Activated CD4-positive, alpha-beta T cell treated with anti-CD3 and anti-CD28 coated beads, Interleukin-2, amount 50 U/mL, for 16 hours (primary cell): ENCODE measurements at places on chromosomes 2 and 18.

DNA sequence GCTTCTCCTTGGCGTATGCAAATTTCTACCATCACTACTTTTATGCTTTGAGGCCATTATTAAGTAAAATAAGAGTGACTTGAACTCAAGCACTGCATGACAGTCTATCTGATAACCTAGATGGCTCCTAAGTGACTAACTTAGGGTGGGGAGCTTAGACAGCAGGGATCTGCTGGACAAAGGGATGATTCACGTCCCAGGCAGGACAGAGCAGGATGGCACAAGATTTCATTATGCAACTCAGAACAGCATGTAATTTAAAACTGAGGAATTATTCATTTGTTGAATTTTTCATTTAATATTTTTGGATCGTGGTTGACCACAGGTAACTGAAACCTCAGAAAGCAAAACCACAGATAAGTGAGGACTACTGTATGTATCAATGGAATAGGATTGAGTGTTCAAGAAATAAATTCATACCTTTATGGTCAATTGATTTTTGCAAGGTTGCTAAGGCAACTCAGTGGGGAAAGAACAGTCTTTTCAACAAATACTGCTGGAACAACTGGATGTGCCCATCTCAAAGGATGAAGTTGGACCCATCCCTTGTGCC lies 115.3 kb downstream of the MBD2 start:
- DNase-seq: no peak

DNA sequence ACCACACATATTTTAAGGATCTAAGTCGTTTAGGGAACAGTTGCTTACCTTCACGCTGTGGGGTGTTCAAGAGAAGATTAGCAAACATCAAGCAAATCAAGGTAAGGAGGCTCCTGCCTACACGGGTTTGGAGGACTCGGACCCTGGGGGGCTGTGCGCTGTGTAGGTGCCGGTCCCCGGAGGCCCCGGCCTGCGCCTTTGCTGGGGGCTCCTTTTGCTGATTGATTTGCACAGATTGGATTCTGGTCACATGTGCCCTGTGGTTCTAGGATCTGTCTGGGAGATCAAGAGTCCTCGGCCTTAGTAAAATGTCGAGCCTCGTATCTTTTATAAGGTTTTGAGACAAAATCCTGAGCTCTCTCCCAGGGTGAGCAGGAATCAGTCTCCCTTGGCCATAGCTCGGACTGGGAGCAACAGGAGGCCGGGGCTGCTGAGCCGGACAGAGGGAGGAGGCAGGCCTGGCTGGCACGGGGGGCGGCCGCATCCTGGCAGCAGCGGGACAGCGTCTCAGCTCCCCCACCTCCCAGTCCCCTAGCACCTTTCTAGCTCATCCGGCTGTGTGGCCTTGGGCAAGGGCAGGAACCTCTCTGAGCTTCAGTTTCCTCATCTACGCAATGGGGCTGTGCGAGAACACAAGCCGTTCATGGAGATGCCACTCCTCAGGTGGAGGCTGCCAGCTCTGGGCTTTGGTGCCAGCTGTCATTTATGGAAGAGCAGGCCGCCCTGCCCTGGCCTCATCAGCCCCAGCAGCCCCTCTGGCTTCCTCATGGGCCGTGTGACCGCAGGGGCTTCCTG lies 147.2 kb downstream of the MBP start:
- DNase-seq: no peak

GRCh38 chr2:111186121-111186715 lies 65.5 kb downstream of the BCL2L11 start:
- DNase-seq: no peak

GRCh38 chr18:13207294-13207693 lies 11.3 kb upstream of the LDLRAD4 start:
- DNase-seq: no peak

DNA sequence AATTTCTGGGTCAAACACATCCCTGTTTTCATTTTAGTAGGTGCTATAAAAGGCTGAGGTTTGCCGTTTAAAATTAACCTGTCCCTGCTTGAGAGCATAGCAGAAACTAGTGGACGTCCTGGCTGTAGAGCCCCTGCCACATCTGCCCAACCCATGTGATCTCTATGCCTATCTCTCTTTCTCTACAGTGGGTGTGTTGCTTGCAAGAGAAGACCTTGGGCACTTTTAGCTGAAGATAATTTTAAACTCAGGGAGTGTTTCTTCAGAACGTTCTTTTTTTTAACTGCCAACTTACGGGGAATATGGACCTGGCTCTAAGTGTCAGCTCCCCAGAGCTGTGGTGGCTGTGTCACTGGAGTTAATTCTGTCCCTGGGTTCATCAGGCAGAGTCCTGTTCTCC lies 100.6 kb downstream of the NRP2 start:
- DNase-seq: no peak

- DNase-seq: no peak
Observed at GRCh38 chr2:25232248-25232825, 64.0 kb upstream of the POMC start.

- DNase-seq: no peak
Observed at GRCh38 chr18:31049189-31049588, 6.6 kb upstream of the DSC3 start.

GRCh38 chr2:159658881-159659873 lies 42.8 kb upstream of the BAZ2B start:
- DNase-seq: no peak

DNA sequence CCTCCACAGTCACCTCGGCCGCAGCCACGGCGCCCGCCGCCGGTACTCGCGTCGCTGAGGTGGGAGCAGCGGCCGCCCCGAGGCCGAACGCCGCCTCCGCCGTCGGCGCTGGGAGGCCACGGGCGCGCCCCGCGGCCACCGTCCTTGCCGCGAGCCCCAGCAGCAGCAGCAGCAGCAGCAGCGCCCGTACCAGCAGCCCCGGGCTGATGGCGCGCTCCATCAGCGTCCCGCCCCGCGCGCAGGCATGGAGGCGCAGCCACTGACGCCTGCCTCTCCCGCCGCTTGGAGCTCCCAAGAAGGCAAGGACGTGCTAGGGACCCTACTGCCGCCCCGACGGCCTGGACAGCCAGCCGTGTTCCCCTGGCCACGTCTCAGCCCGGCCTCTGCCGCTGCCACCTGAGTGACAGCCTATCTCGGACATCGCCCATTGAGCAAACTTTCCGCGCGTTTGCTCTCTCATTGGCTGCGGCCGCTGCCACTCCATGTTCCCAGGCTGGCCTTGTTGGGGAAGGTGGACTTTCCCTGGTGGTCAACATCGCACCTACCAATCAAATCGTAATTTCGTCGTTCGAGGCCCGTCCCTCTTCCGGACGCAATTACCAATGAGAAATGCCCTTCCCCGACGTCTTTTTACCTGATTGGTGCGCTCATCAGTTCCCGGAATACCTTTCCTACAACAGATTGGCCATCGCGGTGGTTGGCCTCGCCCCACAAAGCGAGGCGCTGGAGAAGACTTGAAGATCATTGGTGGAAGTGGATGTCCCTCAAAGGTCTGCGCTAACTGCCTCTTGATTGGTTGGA lies at the start of gene EIF2AK3:
TSS of gene EIF2AK3 (minus strand) at position 410 of the 801 bp plus-strand sequence. CDS start at position 220, 190 bp downstream.
- peak; percentile 99 for DNase-seq

- no peak for DNase-seq
Observed at GRCh38 chr18:71707985-71708500, 836.1 kb downstream of the CBLN2 start.

- no peak for DNase-seq
Observed at GRCh38 chr2:38432820-38433606, 55.9 kb upstream of the ATL2 start.

DNA sequence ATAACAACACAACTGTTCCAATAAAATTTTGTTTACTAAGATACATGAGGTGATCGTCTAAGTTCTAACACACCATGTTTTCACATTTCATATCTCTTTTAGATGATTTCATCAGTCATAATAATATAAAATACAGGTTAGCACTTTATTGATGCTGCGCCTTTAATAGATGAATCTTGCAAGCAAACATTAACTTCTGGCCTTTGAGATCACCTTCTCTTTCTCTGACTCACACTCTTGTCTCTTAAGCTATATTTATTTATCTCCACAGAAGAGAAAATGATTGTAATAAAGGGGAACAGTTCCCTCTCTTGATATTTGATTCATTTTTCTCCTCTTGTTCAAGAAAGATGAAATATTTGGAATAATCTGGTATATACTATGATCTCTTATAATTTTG lies 603.3 kb upstream of the POU3F3 start:
- no peak for DNase-seq

DNA sequence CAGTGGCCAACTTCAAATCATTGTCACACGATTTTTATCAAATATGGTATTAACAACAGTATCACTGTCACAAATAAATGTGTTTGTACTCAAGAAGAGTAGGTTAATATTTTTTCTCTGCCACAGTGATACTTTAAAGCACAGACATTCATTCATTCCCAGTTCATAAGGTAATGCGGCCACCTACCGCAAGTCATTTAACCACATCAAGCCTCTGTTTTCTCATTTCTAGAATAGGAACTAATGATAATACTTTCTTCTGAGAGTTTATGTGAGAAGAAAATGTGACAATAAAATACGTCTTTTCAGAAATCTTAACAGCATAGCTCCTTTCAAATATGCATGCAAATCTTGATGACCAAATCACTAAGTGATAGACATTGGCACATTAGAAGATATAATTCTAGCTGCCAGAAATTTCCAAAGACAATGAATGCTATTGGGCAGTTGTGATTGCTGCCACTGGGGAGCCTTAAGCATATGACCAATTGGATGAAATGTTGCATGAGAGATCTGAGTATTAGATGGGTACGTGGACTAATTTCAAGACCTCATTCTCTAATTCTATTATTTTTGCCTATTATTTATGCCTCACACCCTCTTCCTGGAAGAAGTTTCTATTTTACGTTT lies 430.9 kb downstream of the PID1 start:
- DNase-seq: no peak

- DNase-seq: no peak
Observed at GRCh38 chr2:118386641-118387302, 298.5 kb downstream of the INSIG2 start.

- DNase-seq: peak; percentile 1
Observed at GRCh38 chr18:72830109-72830508, 37.7 kb downstream of the NETO1 start.

GRCh38 chr2:227025510-227025909 lies 138.5 kb downstream of the COL4A4 start:
- no peak for DNase-seq

GRCh38 chr18:8142932-8143331 lies 466.3 kb upstream of the RAB12 start:
- no peak for DNase-seq

DNA sequence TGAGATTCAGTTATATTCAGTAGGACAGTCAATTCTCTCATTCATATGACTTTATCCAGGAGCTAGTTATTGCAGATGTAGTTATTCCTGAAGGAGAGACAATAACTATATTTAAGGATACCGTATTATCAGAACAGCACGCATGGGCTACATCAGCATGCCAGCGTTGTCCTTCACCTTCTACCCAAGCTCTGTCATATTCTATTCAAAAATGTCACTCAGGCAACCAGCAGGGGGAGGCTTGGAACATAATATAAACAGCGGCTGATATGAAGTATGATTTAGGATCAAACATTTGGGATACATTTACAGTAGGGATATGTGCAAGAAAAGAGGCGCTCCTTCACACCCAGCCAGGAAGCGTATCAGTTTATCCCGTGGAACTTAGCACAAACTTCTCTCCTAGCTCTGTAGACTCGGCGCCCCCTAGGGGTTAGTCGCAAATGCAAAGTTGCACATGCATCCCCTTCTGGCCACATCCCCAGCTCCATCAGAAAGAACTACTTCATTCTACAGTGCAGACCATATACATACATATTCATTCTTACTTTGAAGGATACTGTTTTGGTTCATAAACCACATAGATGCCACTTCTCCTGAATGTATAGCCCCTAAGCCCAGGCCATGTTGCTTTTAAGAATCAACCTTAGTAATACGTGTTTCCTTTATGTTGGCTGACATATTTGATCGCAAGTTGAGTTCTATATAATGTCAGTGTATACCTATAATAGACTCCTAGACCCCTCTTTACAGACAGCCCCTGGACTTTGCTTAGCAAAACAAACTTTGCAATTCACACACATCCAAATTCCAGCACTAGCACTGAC lies 759.4 kb downstream of the ADCYAP1 start:
- DNase-seq: peak; percentile 39

GRCh38 chr2:38735999-38736320 lies 15.2 kb downstream of the SRSF7 start:
- DNase-seq: no peak

- no peak for DNase-seq
Observed at GRCh38 chr2:238004077-238004830, 37.4 kb downstream of the UBE2F start.

DNA sequence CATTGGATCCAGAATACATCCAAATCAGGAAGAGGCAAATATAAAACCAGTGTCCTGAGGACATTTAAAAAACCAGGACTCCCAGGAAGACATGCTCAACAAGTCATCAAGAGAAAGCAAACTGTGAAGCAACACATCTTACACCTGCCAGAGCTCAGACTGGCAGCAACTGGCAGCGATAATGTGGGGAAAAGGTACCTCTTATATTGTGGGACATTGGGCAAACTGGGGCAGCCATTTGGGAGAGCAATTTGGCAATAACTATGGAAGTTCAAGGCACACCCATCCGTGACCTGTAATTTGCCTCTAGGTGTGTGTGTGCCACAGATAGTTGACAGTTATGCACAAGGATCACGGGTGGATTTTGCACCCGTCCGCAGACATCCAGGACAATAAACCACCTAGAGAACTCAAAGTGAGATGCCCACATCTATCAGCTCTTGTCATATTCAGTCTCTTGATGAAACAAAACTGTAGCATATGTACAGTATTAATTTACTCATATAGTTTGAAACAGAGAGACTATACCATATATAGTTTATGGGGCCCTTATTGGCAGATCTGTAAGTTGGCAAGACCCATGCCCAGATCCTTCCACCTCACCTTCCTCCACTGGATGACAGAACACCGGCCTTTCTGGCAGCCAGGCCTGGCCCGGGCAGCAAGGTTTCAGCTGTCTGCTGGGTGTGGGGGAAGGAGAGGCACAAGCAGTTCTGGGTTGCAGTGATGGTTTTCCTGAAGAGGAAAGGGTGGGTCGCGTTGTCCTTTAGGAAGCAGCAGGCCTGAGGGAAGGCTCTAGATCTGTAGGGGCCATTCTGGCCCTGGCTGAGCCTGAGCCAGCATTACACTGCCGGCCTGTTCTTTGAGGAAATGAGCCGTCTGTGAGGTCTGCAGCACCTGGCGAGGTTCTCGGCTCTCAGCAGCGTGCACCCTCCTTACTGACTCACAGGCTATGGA lies 18.8 kb downstream of the HJURP start:
- no peak for DNase-seq
